ENCODE measurements at places on chromosomes 7 and 10. TPM values are rescaled to one million over a fixed set of nuclear protein-coding genes. Genes with fewer than 3 reads are reported as not detected.

- no peak for DNase-seq
Measured at GRCh38 chr7:68457481-68457880, 1140.8 kb upstream of the AUTS2 start.

- no peak for DNase-seq
Measured at GRCh38 chr7:90764848-90765570, 168.9 kb downstream of the CDK14 start.

DNA sequence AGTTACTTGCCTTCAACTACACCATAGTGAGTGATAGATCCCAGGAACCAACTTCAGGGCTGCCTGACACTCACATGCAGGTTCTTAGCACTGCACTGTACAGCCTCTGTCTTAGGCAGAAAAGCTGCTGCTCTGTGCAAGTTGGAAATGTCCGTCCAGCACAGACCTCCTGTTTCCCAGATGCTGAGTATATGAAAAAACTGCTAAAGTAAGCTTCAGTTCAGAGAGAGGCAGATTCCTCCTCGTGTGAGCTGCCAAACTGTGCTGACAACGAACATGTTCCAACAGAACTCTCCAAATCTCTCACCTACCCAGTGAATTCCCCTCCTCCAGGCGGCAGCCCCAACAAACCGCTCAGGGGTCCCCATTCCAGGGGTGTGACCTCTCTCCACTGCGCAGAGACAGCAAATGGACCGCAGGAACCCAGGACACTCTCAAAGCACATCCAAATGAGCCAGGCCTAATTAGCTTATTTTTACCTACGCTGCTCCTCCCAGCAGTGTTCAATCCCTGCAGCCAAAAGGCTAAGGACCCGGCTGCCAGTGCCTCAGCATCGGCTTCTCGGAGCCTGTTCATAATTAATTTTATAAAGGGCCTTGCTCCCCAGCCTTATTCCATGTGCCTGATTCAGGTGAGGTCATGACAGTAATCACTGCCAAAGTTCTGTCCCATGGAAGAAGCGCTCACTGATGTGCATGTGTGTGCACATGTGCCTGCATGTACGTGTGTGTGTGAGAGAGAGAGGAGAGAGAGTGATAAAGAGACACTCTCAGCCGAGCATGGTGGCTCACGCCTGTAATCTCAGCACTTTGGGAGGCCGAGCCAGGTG lies 159.5 kb upstream of the AUTS2 start:
- DNase-seq, result no peak

DNA sequence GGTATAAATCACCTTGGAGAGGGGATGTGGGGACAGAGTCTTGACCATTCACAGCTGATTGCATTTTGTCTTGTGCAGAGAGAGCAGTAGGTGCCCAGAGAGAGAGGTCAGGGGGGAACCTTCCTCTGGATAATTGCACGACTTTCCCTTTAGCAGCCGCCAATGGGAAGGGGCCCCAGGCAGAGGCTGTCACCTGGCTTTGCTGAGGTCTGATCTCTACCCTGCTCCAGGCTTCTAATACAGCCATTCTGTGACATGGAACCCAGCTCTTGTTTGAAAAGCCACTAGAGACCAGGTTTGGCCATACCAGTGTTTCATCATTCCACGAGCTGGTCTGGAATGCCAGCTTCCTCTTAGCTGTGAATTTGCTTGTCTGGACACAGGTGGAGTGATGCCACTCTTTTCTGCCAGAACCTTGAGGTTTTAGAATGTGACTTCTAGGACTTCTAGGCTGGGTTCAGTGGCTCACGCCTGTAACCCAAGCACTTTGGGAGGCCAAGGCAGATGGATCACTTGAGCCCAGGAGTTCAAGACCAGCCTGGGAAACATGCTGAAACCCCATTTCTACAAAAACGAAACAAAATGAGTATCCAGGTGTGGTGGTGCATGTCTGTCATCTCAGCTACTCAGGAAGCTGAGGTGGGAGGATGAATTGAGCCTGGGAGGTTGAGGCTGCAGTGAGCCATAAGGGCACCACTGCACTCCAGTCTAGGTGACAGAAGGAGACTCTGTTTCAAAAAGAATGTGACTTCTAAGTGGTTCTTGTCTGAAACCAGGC lies 159.9 kb downstream of the CAMK1D start:
- DNase-seq, result no peak

DNA sequence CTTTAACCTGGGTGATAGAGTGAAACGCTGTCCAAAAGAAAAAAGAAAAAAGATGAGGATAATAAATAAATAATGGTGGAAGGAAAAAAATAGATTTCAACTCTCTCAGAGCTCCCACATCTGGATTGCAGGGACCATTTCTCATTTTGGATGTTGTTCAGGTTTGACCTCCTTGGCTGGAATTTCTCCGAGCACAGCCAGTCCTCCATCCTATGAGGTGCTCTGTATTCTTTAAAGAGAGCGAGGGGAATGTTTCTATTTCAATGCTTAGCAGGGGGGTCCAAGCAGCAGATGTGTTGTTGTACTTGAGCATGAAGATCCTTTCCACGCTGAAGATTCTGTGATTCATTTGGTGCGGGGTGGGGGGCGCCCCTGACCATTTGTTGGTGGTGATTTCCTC lies 17.7 kb upstream of the SEPHS1 start:
- no peak for DNase-seq

GRCh38 chr10:21975378-21975990 lies 28.0 kb downstream of the DNAJC1 start:
- DNase-seq, result no peak

DNA sequence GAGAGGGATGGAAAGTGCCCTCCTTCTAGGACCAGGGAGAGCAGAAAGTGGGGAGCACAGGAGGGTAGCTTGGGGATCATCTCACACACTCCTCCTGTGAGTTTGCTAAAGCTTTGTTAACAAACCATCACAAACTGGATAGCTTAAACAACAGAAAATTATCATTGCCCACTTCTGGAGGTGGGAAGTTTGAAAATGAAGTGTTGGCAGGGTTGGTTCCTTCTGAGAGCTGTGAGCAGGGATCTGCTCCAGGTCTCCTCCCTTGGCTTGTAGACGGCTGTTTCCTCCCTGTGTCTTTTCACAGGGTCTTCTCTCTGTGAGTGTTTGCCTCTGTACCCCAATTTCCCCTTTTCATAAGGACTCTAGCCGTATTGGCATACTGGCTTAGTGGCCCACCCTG lies 32.0 kb upstream of the CXCL12 start:
- no peak for DNase-seq

DNA sequence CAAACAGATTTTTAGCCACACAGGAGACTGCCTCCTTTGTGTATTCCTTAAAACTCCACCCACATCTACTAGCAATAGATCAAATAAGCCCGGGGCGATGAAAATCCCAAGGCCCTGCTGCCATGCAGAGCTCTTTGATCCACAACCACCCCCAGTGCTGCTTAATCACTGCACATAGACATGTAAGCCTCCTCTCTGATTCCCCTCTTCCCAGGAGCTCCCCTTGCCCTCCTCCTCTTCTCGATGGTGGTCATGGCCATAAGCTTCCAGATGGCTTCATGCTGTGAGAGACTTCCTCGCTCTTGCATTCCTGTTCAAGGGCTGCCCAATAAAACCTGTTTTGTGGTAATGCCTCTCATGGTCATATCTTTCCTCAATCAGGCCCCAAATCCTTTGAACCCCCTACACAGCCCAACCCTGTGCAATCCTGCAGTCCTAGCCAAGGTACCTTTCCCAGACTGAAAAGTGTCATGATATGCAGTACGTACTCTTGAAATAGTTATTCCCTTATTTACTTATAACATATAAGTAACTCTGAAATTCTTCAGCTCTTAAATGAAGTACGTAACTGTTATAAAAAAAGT lies 158.5 kb downstream of the CACNA2D1 start:
- DNase-seq, result no peak

- no peak for DNase-seq
Measured at GRCh38 chr10:109183366-109183765, 739.9 kb downstream of the XPNPEP1 start.

- DNase-seq, result no peak
Measured at GRCh38 chr10:50470798-50471582, 152.8 kb downstream of the SGMS1 start.

DNA sequence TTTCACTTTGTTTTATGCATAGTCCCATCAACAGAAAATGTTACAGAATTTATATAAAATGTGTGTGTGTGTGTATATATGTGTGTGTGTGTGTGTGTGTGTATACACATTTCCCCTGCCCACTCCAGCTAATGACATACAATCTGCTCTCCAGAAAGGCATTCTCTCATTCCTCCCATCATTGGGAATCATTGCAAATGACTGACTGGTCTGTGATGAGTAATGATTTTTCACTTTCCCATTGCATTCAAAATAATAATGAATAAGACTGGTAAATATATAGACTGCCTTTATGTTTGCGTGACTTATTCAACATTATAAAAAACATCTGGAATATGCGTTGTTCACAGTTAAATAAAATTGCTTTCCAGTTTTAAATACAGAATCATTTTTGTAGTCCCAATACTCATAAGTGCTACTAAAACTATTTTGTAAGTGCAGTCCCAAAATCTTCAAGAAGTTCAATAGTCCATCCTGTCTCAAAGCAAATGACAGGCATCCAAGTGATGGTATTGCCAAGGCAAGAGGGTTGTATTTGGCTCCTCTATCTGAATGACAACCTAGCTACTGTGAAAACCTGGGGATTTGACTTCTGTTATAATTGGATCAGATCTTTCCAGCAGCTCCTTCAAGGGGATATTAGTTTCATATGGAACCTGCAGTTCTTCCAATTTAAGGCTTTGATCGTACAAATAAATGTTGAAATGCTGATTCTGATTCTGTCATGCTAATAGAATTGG lies 150.9 kb downstream of the POLR1F start:
- DNase-seq, result no peak

- DNase-seq, result no peak
Measured at GRCh38 chr10:22581461-22581860, 132.9 kb downstream of the PIP4K2A start.

- no peak for DNase-seq
Measured at GRCh38 chr7:152594801-152595200, 81.1 kb downstream of the XRCC2 start.

DNA sequence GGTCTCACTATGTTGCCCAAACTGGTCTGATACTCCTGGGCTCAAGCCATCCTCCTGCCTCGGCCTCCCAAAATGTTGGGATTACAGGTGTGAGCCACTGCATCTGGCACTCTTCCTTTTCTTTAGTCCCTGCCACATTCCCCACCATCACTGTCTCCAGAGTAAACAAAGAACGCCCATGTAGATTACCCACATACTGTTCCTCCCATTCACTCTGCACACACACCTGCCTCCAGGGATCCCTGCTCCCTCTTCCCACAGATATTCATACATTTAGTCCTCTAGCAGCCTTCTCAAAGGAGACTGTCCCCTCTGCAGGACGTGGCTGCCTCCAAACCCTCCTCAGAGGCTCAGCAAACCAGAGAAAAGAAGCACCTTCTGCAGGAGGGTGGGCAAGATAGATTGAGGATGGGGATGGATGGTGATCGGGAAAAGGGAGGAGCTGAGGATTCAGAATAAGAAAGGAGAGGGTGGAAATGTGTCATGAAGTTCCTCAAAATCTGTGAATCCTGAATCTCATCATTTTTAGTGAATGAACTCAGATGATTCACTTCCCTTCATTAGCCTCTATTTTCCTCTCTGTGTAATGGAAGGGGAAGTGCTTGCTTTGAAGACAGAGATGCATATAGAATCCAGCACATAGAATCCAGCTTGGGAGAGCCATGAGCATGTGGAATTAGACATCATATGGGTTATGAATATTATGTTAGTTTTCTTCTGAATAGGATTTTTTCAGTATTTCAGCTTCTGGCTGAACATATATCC lies 5.5 kb upstream of the PLAU start:
- no peak for DNase-seq

DNA sequence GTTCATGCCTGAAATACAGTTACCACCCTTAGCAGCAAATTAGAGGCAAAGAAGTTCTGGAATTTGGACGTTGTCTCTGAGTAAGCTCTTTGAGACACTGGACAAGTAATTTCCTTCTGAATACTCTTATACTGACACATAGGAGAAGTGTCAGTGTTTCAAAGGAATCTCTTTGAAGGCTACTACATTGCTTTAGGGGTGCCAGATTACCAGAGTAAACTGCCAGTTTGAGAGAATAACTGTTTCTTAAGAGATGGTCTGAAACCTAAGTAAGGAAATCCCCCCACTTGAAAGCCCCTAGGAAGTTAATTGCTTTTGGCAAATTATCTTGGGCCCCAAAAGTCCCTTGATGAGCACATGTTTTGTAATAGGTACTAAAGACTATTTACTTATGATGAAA lies 3.4 kb downstream of the FAS start:
- no peak for DNase-seq

DNA sequence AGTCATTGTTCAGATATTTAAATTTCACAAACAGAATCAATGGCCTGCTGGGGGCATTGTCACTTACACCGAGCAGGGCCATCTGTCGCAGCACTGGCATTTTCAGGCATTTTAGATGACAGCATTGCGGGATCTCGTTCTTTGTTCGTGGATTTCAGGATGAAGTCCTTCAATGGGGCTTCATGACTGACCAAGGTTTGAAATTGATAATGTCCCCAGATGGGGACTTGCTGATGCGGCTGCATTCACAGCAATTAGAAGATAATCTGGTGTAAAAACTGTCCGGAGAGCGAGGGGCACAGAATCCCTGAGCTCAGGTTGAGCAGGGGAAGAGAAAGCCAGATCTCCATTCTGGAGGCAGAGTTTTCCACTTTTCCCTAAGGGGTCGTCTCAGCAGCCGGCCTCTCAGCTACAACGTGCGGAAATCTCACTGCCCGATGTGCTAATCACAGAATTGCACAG lies 1.9 kb upstream of the C7orf33 start:
- DNase-seq, result no peak

GRCh38 chr7:108724251-108725100 lies 154.8 kb downstream of the DNAJB9 start:
- DNase-seq, result no peak

- DNase-seq, result no peak
Measured at GRCh38 chr7:25333296-25333928, 105.1 kb upstream of the NPVF start.

DNA sequence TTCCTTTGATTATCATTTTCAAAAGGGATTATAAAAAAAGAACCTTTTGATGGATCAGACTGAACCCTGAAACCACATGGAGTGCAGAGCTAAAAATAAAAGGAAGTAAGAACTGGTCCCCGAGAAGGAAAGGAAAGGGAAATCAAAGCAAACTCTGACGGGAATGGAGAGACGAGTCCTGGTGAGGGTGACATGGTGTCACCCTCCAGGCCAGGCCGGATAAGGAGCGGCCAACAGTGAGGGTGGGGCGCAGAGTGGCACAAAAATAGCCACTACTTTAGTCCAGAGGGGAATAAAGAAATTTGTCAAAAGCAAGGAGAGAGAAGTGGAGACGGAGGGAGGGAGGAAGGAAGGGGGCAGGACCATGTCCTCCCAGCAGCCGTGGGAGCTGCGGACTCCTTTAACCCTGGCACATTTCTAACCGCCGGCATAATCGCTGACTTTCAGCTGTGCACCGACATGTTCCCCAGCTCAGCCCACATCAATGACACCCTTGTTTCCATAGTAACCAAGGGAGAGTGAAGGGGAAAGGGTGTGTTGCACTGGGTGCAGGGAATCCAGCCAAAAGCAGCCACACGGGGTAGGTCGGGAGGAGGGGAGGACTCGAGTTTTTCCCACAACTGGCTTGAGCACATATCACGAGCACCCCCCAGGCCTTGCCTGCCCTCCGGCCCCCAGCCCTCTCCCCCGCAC lies 29.7 kb downstream of the TRIM8 start:
- no peak for DNase-seq

LRIT1 gene
- total RNA-seq, result not detected

FAM221A gene
- 4.8 TPM for total RNA-seq

TLX1 gene
- not detected for total RNA-seq

CACNB2 gene
- total RNA-seq, result 0.62 TPM

IFIT3 gene
- 24.6 TPM for total RNA-seq

CALML3 gene
- not detected for total RNA-seq

SPDYE9 gene
- not detected for total RNA-seq

IFIT2 gene
- 4.0 TPM for total RNA-seq

DRGX gene
- total RNA-seq, result not detected

All from H4 (cell line).